Endodermal cell (in vitro differentiated cells): ENCODE measurements at places on chromosomes 12 and 14. TPM values are rescaled to one million over a fixed set of nuclear protein-coding genes. Genes with fewer than 3 reads are reported as not detected.

DNA sequence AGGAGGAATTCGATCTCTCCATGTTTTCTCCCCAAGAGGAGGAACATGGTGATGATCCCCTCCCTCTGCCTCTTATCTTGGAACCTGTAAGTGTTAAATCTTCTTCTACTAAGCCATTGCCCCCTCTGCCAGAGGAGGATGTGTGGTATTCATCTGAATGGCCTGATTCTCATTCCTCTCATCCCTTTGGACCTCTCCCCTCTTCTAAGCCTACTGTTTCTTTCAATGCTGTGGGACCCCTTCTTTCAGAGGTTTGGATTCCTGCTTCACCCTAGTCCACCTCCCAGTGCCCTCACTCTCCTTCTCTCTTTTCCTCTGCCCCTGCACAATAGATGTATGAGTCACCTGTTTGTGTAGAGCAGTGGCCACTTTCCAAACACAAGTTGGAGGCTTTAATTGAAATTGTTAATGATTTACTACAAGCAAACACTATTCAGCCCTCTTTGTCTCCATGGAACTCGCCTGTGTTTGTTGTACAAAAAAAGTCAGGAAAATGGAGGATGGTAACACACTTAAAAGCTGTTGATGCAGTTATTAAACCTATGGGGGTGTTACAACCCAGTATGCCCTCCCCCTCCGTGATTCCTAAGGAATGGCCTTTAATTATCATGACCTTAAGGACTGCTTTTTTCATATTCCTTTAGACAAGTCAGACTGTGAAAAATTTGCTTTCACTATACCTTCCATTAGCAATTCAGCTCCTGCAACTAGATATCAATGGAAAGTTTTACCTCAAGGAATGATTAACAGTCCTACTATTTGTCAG lies 192.1 kb upstream of the ALG10B start:
- no peak overlapping the region for H3K4me3 ChIP-seq
- H3K36me3 ChIP-seq, result no peaks in the 10 kb centered on the region
- DNase-seq, result no peak
- H3K4me1 ChIP-seq, result no peaks in the 10 kb centered on the region
- H3K27ac ChIP-seq, result no peak overlapping the region
- no peaks in the 10 kb centered on the region for H3K27me3 ChIP-seq

SELPLG gene
- 0.35 TPM in 1 of 3 replicates, not detected in the others for total RNA-seq

OAS1 gene
- not detected in 3 replicates for total RNA-seq

DNA sequence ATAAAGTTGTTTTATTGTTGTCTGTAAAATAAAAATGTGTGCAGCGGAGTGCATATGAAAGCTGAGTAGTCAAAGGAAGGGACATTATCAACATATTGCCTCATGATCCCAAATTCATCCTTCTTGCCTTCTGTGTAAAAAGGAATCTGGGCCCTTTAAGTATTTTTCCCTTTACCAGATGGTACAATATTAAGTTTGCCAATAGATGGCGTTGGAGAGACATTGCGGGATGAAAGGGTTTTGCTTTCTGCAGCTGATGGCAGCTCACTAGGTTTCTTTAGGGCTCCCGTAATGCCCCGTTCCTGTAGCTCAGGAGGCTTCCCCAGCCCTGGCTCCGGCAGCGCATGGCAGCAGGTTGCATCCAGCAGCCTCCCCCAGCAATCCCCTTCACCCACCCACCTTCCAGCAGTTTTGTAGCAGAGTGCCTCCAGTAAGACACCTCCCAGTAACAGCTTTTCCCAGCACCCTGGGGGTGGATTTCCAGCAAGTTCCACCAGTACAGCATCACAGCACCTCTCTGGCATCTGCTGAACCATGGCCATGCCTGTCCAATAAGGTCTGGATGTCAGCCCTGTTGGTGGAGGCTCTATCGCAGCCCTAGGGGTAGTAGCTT lies 354.4 kb downstream of the MED13L start:
- H3K36me3 ChIP-seq, result no peaks in the 10 kb centered on the region
- H3K4me1 ChIP-seq, result no peaks in the 10 kb centered on the region
- no peak overlapping the region for H3K27ac ChIP-seq

MYH6 gene
- not detected in 3 replicates for total RNA-seq

DNA sequence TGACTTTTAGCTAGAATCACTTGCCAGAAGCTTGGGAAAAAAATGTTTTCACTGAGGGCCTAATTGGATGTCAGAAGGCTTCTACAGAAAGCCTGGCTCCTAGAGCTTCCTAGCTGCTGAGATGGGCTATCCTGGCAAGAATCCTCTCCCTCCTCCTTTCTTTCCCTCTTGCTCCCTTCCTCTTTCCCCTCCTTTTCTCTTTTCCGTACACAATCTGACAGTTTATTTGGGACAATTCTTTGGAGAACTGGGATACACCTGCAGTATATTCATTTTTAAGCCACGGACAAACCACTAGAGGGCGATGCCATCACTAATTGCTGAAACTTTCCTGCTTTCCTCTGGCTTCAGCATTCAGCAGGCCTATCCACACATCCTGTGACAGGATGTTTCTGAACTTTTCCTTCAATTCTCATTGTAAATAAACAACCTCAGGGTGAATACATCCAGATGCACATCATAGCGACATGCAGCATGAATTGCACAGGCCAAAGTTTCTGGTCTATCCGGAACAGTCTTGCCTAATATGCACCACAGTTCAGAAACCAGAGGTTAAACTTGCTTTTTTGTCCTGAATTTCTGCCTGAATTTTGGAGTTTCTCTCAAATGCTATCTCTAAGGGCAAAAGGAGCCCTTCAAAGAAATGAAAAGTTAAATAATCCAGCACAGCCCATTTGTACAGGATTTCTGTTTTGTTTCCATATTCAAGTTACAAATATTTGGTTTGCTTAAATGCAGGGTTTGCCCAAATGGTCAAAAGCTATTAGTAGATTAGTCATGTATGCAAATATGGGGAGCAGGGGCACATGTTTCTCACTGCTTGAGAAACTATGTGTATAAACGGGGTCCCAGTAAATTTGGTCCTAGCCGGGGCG lies 142.8 kb downstream of the PAWR start:
- peak overlapping the region; percentile 81 for H3K27ac ChIP-seq
- peaks cover 26% of the 10 kb centered on the region for H3K4me1 ChIP-seq
- peak overlapping the region; percentile 64 for H3K4me3 ChIP-seq
- peak; percentile 88 for DNase-seq
- peaks cover 6% of the 10 kb centered on the region for H3K36me3 ChIP-seq

CLEC9A gene
- total RNA-seq, result not detected in 2 replicates

TEDC1 gene
- 23.8 and 24.0 TPM in 2 replicates for total RNA-seq

GRCh38 chr12:22474970-22475720 lies 69.2 kb downstream of the C2CD5 start:
- H3K4me3 ChIP-seq, result no peak overlapping the region
- H3K27ac ChIP-seq, result no peak overlapping the region
- H3K27me3 ChIP-seq, result no peaks in the 10 kb centered on the region
- H3K4me1 ChIP-seq, result no peaks in the 10 kb centered on the region

DNA sequence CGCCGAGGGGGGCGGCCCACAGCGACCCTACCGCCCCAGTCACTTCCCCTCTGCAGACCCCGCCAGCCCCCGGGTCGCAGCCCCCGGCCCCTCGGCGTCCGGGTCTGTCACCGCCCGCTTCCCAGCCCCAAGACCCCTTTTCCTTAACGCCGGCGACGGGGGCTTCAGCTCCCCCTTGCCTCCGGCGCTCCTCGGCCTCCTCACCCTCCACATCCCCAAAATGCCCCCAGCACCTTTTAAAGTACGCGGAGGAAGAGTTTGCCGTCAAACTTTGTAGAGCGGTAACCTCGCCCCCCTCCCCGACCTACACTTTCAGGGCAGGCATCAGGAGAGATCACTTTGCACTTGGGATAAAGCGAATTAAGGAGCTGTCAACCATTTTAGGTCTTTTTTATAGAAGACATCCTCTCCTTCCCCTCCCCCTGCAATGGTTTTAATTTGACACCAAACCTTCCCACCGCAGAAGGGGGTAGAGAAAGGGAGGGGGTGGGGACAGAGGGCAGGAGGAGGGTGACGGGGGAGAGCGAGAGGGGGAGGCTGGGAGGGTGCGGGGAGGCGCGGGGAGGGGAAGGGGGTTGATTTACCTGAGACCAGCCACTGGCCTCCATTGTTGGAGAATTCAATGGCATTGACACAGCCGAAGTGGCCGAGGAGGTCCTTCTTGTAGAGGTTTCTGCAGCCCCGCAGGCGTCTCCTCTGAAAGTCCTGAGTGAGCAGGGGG lies 578 bp downstream of the DCAF5 start:
- DNase-seq, result no peak
- peak overlapping the region; percentile 96 for H3K4me3 ChIP-seq
- H3K27me3 ChIP-seq, result no peaks in the 10 kb centered on the region
- peaks cover 26% of the 10 kb centered on the region for H3K36me3 ChIP-seq

DNA sequence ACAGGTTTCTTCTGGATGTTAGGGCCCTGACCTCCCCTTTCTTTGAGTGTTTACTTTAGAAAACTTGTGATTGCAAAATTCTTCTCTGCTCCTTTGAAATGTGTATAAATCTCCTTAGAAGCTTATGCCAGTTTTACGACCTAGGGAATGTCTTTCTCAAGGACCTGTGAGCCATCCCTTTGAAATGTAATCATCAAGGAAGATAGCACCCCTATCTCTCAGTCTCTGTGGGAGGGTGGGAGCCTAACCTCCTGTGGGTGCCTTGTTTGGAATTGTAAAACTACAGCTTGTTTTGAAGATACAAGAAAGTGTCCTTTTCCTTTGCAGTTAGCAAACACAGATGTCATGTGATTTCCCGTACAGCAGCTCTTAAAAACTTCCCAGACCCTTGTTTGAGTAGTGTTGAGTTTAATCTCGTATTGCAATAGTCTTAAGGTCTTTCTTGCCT lies 3.3 kb downstream of the OR10AD1 start:
- no peaks in the 10 kb centered on the region for H3K4me1 ChIP-seq
- H3K36me3 ChIP-seq, result no peaks in the 10 kb centered on the region
- peak; percentile 85 for DNase-seq
- H3K27me3 ChIP-seq, result peaks cover 66% of the 10 kb centered on the region
- no peak overlapping the region for H3K27ac ChIP-seq
- peak overlapping the region; percentile 92 for H3K4me3 ChIP-seq

COL2A1 gene
- 8.4 and 12.4 TPM in 2 replicates for total RNA-seq

DNA sequence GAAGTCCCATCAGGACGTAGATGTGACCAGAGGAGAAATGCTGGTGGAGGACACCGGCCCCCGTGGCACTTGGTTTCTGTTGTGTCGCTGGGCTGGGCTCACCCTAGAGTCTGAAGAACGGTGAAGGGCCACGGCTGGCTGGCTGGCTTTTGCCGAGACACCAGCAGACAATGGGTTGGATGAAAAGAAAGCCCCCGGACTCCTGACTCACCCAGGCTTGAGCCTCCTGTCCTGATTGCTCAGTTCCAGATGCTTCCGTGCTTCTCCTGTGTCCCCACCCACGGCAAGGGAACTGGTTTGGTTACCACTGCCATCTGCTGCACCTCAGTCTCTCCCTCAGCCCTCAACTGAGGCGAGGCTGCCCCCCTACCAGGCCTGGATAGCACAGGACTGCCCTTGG lies 10.4 kb upstream of the ENDOU start:
- H3K36me3 ChIP-seq, result no peaks in the 10 kb centered on the region
- no peak for DNase-seq
- H3K27me3 ChIP-seq, result no peaks in the 10 kb centered on the region
- no peaks in the 10 kb centered on the region for H3K4me1 ChIP-seq
- H3K4me3 ChIP-seq, result no peak overlapping the region
- H3K27ac ChIP-seq, result no peak overlapping the region

- no peak overlapping the region for H3K4me3 ChIP-seq
- no peaks in the 10 kb centered on the region for H3K36me3 ChIP-seq
Measured at GRCh38 chr12:28603801-28604200, 413.5 kb downstream of the CCDC91 start.

- peaks cover 13% of the 10 kb centered on the region for H3K4me1 ChIP-seq
- H3K27me3 ChIP-seq, result no peaks in the 10 kb centered on the region
- peak; percentile 7 for DNase-seq
- H3K27ac ChIP-seq, result no peak overlapping the region
- no peaks in the 10 kb centered on the region for H3K36me3 ChIP-seq
Measured at GRCh38 chr14:61584331-61584741, 111.0 kb upstream of the HIF1A start.

SLC17A8 gene
- total RNA-seq, result 0.16 and 0.40 TPM in 2 replicates

GRCh38 chr12:65139389-65139788 lies 18.3 kb upstream of the WIF1 start:
- DNase-seq, result no peak
- H3K4me1 ChIP-seq, result no peaks in the 10 kb centered on the region
- no peak overlapping the region for H3K4me3 ChIP-seq

GPR132 gene
- total RNA-seq, result 1.9 and 3.3 TPM in 2 replicates
